ENCODE measurements at places on chromosomes 5 and 9.

GRCh38 chr9:123643518-123643917 lies 286.4 kb downstream of the DENND1A start:
- no peak for DNase-seq

- no peak for DNase-seq
These were observed 132.8 kb downstream of the MACROH2A1 start for GRCh38 chr5:135266303-135266635.

DNA sequence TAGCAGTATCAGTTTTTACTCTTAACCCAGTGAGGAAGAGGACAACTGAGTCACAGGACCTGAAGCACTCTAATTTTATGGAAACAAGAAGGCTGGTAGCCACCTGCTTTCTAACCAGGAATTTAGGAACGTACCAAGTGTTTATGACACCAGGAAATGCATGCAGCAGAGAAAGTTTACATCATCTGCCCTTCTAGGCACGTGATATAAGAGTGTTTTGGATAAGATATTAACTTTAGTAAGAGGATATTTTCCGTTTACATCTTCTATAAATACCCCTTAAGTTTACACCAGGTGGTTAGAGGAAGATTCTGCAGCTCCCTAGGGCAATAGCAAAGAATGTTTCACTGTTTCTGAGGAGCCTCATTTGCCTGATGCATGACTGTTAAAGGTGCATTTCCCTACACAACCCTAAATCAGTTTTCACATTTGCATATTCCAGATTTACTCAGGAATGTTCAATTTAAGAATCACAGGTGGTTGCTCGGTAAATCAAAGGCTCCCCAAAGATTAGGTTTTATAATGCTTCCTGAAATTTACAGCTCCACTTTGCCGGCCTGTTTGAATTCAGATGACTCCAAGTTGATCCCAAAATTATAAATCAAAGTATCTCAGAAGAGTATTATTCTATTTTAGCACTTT lies 1.8 kb downstream of the TSC1 start:
- DNase-seq, result no peak

DNA sequence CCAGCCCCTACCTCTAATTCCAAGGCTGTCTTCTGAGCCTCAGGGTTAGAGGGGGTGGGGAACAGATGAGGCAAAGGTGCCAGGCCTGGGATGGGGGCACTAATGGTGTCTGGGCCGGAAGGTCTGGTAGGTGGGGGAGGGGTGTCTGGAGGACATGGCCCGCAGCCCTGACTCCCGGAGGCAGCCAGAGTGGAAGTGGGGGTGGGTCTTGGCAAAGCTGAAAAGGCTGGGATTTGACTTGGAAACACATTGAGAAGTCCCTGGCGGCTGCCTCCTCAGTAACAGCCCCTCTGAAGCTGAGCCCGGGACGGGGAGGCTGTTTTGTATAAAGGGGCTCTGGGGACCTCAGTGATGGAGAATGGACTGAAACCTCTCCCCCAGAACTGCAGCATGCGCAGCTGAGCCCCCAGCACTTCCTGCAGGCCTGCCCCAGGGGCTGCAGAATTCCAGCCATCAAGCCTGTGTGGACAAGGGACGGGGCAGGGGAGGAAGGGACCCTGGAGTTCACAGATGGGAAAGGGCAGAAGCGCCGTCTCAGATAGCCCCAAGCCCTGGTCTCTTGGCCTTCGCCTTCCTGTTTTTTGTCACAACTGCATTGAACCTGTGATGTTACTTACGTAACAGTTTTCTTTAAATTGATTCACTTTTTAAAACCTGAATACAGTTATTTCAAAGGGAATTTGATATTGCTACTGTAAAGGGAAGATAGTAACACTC lies 49.3 kb upstream of the SYNPO start:
- no peak for DNase-seq

DNA sequence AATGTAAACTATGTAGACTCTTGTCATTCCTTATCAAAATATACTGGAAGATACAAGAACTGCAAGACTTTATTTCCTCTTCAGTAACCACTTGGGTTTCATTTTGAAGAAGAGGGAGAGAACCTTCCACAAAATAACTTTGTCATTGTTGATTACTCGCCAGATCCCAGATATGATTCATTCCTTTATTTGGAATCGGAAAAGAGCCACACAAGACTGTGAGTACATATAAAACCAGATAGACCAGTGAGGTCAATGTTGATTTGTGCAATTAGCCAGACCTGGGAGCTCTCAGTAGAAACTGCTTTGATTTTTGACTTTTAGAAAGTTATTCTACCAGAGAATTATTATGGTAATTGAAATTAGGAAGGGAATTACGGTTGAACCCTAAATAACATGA lies 146.1 kb downstream of the TMEM167A start:
- DNase-seq, result no peak

- no peak for DNase-seq
These were observed at the start of gene SHISAL2B for GRCh38 chr5:64690417-64691151. TSS of gene SHISAL2B (plus strand) at chr5:64690503. CDS start at chr5:64690624, 121 bp downstream.

DNA sequence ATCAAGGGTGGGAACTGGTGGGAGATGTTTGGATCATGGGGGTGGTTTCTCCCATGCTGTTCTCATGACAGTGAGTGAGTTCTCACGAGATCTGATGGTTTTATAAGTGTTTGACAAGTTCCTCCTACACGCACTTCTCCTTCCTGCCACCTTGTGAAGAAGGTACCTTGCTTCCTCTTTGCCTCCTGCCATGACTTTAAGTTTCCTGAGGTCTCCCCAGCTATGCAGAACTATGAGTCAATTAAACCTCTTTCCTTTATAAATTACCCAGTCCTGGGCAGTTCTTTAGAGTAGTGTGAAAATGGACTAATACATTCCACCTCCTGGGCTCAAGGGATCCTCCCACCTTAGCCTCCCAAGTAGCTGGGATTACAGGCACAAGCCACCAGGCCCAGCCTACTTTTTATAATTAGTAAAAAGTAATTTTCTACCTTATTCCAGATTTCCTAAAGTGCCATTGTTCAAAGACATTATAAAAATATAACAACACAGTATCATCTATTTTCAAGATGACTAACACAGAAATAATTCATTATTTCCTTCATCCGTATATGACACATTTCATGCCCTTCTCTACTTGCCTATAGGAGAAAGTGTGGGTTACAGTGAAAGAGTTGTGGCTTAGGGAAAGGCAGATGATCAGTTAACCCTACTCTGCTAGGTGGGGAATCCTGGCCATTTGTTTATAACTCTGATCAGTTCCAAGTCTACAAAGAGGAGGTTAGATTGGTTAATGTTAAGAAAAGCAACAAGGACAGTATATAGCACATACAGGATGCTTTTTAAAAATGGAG lies 99.9 kb downstream of the TTC39B start:
- DNase-seq, result no peak

- no peak for DNase-seq
These were observed 66.8 kb downstream of the CAMSAP1 start for GRCh38 chr9:135840539-135840938.

DNA sequence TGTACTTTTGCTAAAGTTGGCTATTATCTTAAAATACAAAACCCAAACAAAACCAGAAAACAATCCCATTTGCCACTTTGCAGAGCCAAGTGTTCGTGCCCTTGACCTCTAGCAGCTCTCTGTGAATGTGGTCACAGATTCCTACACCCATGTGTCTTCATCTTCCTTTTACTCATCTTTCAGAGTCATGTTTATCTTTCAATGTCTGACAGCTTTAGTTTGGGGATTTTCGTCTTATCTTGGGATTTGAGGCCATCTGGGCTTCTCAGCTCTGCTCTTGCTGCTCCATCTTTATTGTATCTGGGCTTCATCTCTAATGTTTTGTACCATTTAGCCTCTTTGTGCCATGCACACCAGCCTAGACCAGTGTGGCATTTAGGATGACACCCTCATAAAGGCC lies 81.0 kb downstream of the DAPK1 start:
- DNase-seq, result no peak

GRCh38 chr9:125816321-125816720 lies 69.1 kb downstream of the PBX3 start:
- DNase-seq, result no peak

GRCh38 chr5:133854554-133854953 lies 113.9 kb downstream of the C5orf15 start:
- no peak for DNase-seq

GRCh38 chr5:115713408-115713807 lies 87.6 kb upstream of the TMED7 start:
- DNase-seq, result no peak

DNA sequence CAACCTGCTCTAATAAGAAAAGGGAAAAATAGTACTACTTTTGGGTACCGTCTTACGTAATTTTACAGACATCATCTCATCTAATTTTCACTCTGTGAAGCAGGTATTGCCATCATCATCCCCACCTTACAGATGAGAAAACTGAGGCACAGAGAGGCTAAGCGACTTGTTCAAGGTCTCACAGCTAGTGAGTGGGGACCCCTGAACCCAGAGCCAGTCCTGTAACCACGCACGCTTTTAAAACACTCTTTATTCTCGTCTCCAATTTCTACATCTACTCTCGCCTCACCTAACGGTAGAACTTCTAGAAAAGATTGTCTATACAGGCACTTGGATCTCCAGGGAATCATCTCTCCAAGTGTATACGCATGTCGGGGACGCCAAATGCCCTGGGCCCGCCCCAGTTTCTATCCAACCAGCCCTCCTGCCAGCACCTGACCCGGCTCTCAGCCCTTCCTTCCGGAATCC lies 1.5 kb upstream of the TRAF1 start:
- DNase-seq, result no peak

- DNase-seq, result no peak
These were observed 605.0 kb upstream of the CLINT1 start for GRCh38 chr5:158463938-158464337.

DNA sequence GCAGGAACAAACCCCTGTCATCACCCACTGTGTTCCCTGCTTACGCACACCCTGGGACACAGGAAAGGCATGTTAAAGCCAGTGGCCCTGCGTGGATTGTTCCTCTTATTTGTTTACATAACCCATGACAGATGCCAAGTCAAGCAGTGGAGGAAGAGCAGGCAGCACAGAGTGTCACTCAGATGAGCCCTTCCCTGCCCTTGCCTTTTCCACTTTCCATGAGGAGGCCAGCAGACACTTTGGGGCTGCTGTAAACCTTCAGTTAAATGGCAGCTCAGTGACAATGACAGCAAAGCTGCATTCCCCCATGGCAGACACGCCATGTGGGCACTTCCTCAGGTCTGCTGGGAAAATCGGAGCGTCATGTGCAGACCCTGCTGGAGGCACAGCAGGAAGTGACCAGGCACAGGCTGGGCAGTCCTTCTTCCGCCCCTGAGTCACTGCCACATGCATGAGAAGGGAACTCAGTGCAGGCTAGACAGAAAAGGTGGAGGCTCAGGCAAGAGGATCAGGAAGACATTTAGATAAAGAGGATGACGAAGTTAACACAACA lies 216.8 kb upstream of the PIK3R1 start:
- no peak for DNase-seq

GRCh38 chr9:81492710-81493447 lies 196.5 kb downstream of the TLE1 start:
- no peak for DNase-seq

DNA sequence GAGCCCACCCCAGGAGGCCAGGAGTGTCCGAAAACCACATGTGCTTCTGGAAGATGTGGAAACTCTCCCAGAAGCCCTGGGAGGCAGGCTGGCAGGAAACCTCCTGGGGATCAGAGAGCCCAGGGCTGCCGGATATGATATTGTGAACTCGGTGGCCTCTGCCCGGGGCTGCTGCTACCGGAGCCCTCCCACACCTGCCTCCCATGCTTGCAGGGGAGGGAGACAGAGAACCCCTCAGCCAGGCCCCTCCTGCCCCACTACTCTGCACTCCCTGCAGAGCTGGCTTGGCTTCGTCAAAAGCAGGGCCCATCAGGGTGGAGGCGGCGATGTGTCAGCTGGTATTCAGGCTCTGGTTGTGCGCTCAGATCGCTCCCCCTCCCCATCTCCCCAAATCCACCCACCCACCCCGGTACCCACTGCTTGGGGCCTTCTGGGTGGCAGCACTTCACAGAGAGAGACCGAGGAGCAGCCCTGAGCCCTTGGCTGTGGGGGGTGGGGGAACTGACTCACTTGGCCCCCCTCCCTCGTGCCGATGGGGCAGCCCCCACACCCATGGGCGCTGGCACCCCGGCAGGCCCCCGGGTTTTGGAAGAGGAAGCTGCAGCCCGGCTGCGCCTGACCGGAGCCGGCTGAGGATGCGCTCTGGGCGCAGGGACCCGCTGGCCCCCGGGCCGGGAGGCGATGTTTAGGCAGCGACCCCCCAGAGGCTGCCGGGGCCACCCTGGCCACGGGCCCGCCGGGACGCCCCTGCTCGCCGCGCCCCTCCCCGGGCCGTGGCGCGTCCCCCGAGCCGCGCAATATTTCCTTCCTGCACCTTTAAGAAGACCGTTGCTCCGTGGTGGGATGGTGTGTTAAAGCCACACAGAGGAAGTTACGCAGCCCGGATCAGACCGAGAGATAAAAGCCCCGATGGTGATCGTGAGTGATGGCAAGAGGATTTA lies 786 bp upstream of the NTNG2 start:
- DNase-seq, result peak; percentile 34

- no peak for DNase-seq
These were observed 86.6 kb downstream of the EHMT1 start for GRCh38 chr9:137705443-137705863.

GRCh38 chr5:76690704-76691466 lies 25.0 kb upstream of the F2R start:
- DNase-seq, result no peak

- DNase-seq, result no peak
These were observed 295.9 kb upstream of the ZNF608 start for GRCh38 chr5:125042261-125042890.

- no peak for DNase-seq
These were observed 152.4 kb downstream of the NSG2 start for GRCh38 chr5:174197929-174198328.

- DNase-seq, result no peak
These were observed 350.4 kb upstream of the CDH9 start for GRCh38 chr5:27388755-27389154.

- DNase-seq, result no peak
These were observed 44.7 kb upstream of the HK3 start for GRCh38 chr5:176943816-176944215.

- DNase-seq, result no peak
These were observed 12.4 kb downstream of the NFIL3 start for GRCh38 chr9:91411096-91411771.

DNA sequence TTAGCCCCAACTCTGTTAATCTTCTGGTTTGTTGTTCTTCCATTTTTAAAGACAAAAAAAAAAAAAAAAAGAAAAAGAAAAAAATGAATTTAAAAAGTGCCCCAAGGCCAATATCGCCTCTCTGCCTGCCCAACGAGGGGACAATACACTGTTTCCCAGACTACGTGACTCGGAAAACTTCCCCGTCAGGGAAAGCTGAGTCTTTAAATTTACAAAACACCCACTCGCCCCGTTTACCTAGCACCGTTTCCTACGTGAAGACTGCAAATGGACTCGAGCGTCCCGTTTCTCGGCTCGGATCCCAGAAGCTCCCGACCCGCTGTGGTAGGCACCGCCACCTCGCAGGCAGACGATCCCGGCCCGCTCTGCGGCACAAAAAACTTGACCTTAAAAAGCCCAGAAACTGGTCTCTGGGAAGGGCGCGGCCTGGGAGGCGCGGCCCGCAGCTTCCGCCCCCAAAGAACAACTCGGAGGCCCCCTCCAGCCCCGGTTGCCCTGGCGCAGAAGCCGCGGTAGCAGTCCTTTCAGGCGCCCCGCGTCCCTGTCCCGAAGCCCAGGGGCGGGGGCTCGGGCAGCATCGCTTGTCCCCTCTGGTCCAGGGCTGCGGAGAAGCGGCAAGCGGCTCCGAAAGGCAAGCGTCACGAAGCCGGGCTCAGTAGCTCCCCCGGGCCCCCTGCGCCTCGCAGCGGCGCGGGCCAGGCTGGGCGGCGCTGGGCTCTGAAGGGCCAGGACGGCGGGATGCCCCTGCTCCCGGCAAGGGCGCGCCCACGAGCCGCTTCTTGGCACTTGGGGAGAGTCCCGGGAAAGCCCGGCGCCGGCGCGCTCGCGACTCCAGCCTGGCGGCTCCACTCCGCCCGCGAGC lies at the start of gene GCNT4:
TSS of gene GCNT4 (minus strand) at position 367 of the 862 bp plus-strand sequence. CDS start 22,521 bp downstream, outside the sequence.
- DNase-seq, result peak; percentile 23
